ENCODE measurements at places on chromosomes 4 and X.
A peak's percentile ranks its signal among the peaks of the same experiment; 100 is the strongest.

DNA sequence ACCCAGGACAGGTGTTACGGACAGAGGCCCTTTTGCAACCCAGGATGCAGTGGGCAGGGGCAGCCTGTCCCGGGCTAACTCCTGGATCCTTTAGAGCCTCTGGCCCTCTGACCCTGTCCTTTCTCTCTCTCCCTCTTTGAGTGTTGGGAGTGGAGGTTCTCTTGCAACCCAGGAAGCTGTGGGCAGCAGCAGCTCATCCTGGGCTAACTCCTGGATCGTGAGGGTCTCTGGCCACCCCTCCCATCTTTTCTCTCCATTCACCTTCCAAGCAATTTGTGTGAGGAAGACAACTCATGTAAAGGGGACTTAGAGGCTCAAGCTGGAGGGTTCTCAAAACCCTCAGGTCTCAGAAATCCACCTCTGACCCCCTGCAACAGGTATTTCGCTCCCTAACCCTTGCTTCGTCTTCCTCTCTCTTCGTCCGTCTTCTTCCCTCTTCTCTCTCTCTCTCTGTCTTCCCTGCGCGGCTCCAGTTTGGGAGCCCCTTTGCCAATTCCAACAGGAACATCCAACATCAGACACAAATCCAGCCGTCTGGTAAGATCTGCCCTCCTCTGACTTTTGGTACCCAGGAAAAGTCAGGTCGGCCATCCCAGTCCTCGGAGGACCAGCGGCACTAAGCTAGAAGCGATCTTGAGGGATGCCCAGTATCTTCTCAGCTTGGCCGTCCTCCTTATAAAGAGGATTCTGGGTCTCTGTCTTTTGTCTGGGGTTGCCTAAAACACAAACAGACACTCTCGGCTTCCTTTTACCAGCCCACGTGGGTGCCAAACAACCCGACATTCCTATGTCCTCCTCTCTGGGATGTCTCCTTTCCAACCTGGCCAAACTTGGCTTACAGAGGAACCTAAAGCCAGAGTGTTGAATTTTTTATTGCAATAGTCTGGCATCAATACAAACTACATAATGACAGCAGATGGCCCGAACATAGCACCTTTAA is 7.9 kb downstream of the ASMTL start:
- no peaks in the 10 kb centered on the region for H3K27me3 ChIP-seq
- H3K4me3 ChIP-seq = no peak overlapping the region
- peak; percentile 3 for DNase-seq
- H3K36me3 ChIP-seq = no peaks in the 10 kb centered on the region
- no peaks in the 10 kb centered on the region for H3K4me1 ChIP-seq

GRCh38 chrX:27519226-27519625 is 56.1 kb upstream of the PPP4R3C start:
- H3K4me1 ChIP-seq = no peaks in the 10 kb centered on the region
- DNase-seq = no peak
- H3K4me3 ChIP-seq = no peak overlapping the region
- no peak overlapping the region for H3K27ac ChIP-seq

GRCh38 chrX:107630031-107630689 is 1.9 kb downstream of the PRPS1 start:
- H3K27ac ChIP-seq = no peak overlapping the region
- DNase-seq = no peak
- H3K27me3 ChIP-seq = no peaks in the 10 kb centered on the region
- no peaks in the 10 kb centered on the region for H3K36me3 ChIP-seq

DNA sequence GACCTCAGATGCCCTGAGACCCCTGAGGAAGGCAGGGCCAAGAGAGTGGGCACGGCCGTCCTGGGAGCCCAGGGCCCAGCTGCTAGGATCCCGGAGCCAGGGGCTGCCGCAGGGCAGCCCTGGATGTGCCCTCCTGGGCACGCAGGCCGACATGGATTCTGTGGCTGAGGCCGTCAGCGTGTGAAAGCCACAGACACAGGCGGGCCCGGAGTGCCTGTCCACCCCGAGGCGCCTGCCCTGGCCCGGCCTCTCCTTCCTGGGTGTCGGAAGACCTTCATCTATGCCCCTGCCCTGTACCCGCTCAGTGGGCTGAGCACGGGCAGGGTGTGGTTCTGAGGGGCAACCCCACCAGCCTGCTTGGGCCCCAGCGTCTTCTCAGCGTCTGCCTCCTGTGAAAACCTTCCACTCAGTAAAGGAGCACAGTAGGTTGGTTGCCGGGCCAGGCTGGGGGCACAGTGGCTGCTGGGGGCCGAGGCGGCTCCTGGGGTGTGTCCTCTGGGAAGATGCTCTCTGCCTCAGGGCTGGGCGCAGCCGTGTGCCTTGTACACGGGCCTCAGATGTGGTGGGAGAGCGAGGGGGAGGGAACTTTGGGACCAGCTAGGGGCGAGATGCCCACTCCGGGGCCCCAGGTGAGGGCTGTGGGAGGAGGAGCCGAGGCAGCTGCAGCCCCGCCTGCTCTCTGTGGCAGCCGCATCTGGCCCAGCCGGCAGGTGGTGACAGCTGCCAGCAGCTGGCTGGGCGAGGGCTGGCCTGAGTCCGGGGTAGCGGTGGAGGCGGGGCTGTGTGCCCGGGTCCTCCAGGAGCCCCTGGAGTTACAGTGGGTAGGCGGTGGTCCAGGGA is 20.8 kb downstream of the FGFRL1 start:
- no peak for DNase-seq
- no peak overlapping the region for H3K27ac ChIP-seq
- no peak overlapping the region for H3K4me3 ChIP-seq
- H3K27me3 ChIP-seq = no peaks in the 10 kb centered on the region
- H3K4me1 ChIP-seq = peaks cover 13% of the 10 kb centered on the region

DNA sequence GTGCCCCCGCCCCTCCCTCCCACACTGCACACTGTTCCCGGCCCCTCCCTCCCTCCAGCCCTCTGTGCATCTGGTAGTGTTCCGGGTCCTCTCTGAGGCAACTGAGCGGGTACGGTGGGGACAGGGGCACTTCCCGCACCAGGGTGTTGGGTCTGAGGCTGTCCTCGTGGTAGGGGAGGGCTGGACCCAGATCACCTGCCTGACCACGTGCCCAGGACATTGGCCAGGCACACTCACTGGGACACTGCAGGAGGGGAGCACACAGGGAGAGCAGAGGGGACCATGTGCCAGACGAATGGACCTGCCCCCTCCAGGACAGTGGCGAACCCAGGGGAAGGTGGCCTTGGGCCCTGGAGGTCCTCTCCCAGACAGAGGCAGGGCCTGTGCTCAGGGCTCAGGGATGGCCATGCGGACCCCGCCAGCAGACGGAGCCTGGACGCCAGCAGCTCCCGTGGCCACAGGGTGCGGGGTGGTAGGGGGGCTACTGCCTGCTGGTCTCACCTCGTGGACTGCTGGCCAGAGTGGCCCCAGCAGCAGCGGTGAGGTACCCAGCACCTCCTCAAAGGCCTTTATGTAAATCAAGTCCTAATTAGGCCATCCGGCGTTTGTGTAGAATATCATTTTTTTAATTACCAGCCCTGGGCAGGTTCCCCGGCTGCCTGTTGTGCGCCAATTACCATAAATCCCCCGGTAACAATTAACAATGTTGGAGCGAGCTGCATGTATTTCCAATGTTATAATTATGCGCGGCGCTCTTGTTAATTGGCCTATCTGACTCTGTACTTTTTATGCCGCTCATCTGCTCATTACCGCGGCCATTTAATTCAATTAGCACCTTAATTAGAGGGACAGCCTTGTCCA is 106.9 kb downstream of the FAM53A start:
- H3K4me3 ChIP-seq = no peak overlapping the region
- no peaks in the 10 kb centered on the region for H3K36me3 ChIP-seq
- DNase-seq = no peak
- no peaks in the 10 kb centered on the region for H3K27me3 ChIP-seq
- no peak overlapping the region for H3K27ac ChIP-seq

GRCh38 chr4:103424853-103425252 is 226.7 kb upstream of the CENPE start:
- no peaks in the 10 kb centered on the region for H3K27me3 ChIP-seq
- H3K4me1 ChIP-seq = no peaks in the 10 kb centered on the region
- no peak overlapping the region for H3K27ac ChIP-seq

- no peak overlapping the region for H3K4me3 ChIP-seq
- no peak overlapping the region for H3K27ac ChIP-seq
- DNase-seq = no peak
- H3K27me3 ChIP-seq = no peaks in the 10 kb centered on the region
Measured at GRCh38 chrX:107470198-107470597, 20.7 kb downstream of the FRMPD3 start.

GRCh38 chrX:46750889-46751288 is 8.0 kb downstream of the SLC9A7 start:
- H3K4me3 ChIP-seq = no peak overlapping the region
- no peaks in the 10 kb centered on the region for H3K27me3 ChIP-seq
- no peaks in the 10 kb centered on the region for H3K4me1 ChIP-seq
- no peaks in the 10 kb centered on the region for H3K36me3 ChIP-seq
- H3K27ac ChIP-seq = no peak overlapping the region

- no peaks in the 10 kb centered on the region for H3K27me3 ChIP-seq
- no peak for DNase-seq
- no peak overlapping the region for H3K27ac ChIP-seq
- H3K4me1 ChIP-seq = peaks cover 6% of the 10 kb centered on the region
Measured at GRCh38 chrX:47586043-47586787, 4.0 kb downstream of the TIMP1 start.

DNA sequence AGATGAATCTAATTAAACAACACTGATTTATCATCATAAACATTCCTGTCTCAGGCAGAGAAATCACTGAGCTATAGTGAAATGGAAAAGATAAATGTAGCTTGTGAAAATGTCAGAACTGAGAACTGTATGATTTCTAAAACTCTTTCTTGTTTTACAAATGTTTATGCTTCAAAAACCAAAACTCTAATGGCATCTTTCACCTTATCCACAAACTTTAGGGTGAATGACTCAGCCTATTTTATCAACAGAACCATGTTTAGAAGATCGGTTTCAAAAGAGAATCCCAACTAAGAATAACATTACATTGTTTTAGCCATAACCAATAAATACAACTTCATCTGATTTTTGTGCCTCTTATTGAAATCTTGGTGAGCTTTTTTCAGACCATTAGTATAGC is 21.4 kb downstream of the NKX6-1 start:
- H3K27ac ChIP-seq = no peak overlapping the region
- H3K36me3 ChIP-seq = no peaks in the 10 kb centered on the region

DNA sequence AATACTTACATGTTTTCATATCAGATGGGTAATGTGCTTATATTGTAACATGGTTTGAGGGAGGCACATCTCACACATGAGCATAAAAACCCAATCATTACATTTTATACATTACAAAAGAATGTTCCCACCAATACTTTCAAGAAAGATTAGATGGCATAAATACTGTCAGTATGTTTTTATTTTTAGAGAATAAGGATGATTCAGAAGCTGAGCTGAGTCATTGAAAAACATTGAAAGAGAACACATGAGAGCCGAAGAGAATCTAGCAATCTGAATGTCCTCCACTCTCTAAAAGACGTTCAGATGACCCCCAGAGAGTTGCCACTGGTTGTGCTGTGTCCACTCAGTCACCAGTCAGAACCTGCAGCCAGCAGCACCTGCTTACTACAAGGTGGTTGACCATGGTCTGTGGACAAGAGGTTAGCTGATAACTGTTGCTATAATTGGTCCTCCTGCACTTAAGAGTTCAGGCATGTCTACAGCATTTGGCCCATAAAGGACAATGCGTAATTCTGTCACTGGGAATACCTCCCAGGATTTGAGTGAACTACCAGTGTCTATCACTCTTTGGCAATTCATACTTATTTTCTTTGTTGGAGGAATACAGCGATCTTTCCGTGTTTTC is 382.2 kb upstream of the IGFBP7 start:
- no peak overlapping the region for H3K4me3 ChIP-seq
- DNase-seq = no peak
- H3K27me3 ChIP-seq = no peaks in the 10 kb centered on the region
- no peaks in the 10 kb centered on the region for H3K4me1 ChIP-seq
- H3K36me3 ChIP-seq = no peaks in the 10 kb centered on the region

DNA sequence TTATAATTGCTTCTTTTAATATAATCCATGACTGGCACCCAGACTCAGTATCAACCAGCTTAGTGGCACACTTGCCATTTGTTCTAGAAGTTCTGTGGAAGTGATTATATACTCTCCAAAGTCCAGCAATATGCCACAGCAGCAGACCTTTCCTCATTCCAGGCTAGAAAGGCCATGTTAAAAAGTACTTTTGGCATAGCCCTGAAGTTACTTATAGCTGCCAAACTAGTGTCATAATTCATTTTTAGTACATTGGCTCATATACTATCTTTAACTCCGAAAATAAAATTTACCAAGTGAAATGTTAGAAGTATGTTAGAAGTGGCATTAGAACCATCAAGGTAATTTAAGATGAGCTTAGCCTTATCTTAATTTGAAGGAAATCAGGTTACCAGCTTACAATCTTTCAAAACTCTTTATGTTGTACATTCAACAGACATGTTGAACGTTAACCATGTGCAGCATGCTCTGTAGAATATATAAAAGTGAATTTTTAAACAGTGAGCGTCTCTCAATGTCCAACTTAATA is 714.2 kb upstream of the LCORL start:
- H3K36me3 ChIP-seq = no peaks in the 10 kb centered on the region
- H3K4me1 ChIP-seq = no peaks in the 10 kb centered on the region
- no peak overlapping the region for H3K4me3 ChIP-seq
- no peak overlapping the region for H3K27ac ChIP-seq
- no peaks in the 10 kb centered on the region for H3K27me3 ChIP-seq

DNA sequence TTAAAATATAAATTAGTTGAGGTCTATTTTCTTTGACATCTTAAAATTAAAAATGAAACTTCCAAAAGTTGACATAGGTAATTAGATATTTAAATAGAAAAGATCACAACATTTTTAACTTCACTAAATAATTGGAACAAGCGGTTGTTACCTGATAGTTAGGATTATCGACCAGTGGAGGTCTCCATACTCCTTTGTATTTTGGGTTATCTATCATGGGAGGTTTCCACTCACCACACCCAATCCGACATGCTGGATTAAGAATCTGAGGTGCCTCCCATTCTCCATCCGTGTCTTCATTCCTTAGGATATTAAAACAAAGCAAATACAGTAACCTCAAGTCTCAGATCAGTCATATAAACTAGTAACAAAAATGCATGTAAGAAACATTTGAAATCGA is 22.2 kb downstream of the SCOC start:
- H3K27ac ChIP-seq = no peak overlapping the region
- H3K4me3 ChIP-seq = no peak overlapping the region
- H3K4me1 ChIP-seq = no peaks in the 10 kb centered on the region
- H3K27me3 ChIP-seq = no peaks in the 10 kb centered on the region

GRCh38 chrX:67787196-67787595 is 243.4 kb downstream of the AR start:
- no peak overlapping the region for H3K4me3 ChIP-seq
- H3K36me3 ChIP-seq = no peaks in the 10 kb centered on the region
- no peak overlapping the region for H3K27ac ChIP-seq
- H3K4me1 ChIP-seq = no peaks in the 10 kb centered on the region
- no peaks in the 10 kb centered on the region for H3K27me3 ChIP-seq

- H3K27ac ChIP-seq = no peak overlapping the region
- DNase-seq = no peak
- no peak overlapping the region for H3K4me3 ChIP-seq
Measured at GRCh38 chr4:188139671-188140070, 430 bp downstream of the TRIML1 start.
